Vagina (tissue), 2 donors: ENCODE measurements at places on chromosomes 2 and 18. TPM values are rescaled to one million over a fixed set of nuclear protein-coding genes. Genes with fewer than 3 reads are reported as not detected.

GRCh38 chr2:59900728-59901452 is 652.6 kb downstream of the BCL11A start:
- H3K27ac ChIP-seq: no peak overlapping the region
- no peaks in the 10 kb centered on the region for H3K27me3 ChIP-seq
- H3K4me1 ChIP-seq: no peaks in the 10 kb centered on the region
- no peak overlapping the region for H3K4me3 ChIP-seq

- no peaks in the 10 kb centered on the region for H3K4me1 ChIP-seq
- H3K36me3 ChIP-seq: no peaks in the 10 kb centered on the region
- no peak for DNase-seq
- H3K4me3 ChIP-seq: no peak overlapping the region
- no peaks in the 10 kb centered on the region for H3K27me3 ChIP-seq
These were observed 409.8 kb downstream of the GPD2 start for GRCh38 chr2:156845806-156846558.

The TPO gene
- total RNA-seq: 2.0 TPM

GRCh38 chr2:178258916-178259315 is 64.6 kb downstream of the OSBPL6 start:
- no peaks in the 10 kb centered on the region for H3K4me1 ChIP-seq
- H3K4me3 ChIP-seq: no peak overlapping the region
- H3K36me3 ChIP-seq: no peaks in the 10 kb centered on the region
- no peaks in the 10 kb centered on the region for H3K27me3 ChIP-seq

The GMCL1 gene
- 13.0 TPM for total RNA-seq

The NAT8 gene
- not detected for total RNA-seq
